ENCODE measurements at places on chromosomes 6 and 20.
A peak's percentile ranks its signal among the peaks of the same experiment; 100 is the strongest.

DNA sequence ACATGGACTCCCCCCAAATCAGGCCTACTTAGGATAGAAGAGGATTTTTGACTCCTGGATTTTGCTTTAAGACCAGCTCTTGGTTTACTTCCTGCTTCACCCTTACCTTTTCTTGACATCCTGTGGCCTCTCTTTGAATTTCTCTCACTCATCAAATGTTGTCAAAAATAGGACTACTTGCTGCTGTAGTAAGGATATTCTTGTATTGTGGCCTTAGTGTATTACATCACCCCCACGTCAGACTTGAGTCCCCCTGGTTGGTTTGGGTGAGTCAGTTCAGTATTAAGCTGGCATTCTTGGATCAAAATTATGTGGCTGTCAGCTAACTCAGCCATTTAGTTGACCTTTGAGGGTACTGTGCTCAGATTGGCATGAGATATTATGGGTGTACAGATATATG lies 1.1 kb downstream of the TPX2 start:
- DNase-seq = no peak

DNA sequence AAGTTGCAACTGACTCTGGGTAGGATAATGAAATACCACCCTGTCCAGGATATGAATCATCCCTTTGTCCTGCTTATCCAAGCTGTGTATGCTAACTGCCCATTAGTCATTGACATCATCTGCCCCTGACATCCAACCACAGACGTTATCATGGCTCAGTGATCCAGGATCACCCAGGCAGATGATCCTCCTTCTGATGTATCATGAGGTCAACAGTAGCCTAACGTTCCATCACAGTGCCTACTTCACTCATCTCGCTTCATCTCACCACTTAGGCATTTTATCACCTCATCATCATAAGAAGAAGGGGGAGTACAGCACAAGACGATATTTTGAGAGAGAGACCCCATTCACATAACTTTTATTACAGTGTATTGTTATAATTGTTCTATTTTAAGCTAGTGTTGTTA lies 13.4 kb upstream of the BTN3A2 start:
- no peak for DNase-seq

DNA sequence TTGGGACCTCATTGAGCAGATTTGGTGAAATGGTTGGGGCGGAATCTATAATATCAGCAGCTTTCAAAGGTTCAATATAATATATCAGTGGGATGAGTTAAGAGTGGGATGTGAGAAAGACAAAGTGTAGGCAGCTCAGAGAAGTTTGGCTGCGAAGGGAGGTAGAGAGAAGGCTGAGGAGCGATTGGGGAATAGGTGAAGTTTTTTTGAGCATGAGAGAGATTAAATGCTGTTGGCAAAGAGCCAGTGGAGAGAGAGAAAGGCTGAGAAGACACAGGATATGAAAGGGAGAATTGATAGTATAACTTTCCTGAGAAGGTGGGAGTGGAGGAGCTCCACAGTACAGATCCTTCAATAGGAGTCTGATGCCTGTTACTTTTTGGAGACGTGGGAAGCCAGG lies 12.1 kb upstream of the SERINC3 start:
- no peak for DNase-seq

- no peak for DNase-seq
These were observed 68.2 kb upstream of the SSTR4 start for GRCh38 chr20:22966787-22967464.

DNA sequence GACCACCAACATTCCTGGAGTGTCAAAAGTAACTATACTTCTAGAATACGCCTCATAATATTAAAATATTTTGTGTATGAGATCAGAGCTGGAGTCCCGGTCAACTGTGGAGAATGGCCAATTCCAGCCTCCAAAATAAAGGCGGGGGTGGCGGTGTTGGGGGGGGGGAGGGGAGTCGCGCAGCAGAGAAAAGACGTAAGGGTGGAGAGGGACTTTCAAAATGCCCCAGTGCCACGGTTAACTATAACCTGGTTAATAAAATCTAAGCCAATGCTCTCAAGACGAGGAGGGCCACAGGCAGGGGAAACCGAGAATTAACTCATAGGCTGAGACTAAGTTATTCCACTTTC lies 1.3 kb downstream of the NUP153 start:
- DNase-seq = peak; percentile 70
